ENCODE measurements at places on chromosomes 16 and 17.

DNA sequence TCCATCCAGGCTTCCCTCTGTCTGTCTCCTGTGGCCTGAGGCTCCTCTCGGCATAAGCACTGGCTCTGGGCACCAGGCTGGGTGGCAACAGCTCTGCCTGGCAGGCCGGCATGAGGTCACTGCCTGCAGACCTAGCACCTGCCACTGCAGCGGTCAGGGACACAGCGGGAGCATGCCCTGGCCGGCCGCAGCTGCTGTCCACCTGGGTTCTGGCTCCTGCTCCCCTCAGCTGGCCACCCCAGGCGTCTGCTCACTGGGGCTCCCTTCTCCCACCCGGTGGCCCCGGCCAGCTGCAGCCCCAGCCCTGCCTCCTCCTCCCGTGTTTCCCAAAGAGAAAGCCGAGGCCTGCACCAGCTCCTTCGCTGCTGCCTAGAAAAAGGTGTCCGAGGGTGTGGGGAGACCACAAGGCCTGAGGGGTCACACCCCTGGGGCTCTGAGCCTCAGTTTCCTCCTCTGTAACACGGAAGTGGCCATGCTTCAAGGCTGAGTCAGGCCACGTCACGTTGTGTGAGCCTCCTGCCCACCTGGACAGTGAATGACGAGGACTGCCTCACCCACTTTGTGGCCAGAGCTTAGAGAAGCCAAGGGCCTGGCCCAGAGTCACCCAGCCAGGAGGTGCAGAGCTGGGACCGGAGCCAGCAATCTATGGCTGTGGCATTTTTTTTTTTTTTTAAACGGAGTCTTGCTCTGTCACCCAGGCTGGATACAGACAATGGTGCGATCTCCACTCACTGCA lies 6.7 kb downstream of the NTHL1 start:
- DNase-seq, result no peak

DNA sequence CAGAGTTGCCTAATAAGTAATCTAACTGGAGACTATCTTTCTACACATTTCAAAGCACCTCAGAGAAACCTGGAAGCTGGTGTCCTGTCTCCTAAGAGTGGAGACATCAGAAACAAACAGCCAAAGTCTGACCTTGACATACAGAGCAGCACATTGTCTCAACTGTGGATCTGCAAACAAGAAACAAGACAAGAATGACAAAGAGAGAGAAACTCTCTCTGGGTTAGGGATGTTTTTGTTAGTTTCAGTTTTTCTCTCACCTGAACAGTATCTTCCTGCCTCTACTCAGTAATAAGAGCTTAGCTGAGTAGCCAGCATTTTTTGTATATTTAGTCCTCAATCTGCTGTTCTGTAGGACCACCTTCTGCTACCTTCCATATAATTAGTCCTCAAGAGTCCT lies 8.9 kb downstream of the ZNF597 start:
- no peak for DNase-seq

DNA sequence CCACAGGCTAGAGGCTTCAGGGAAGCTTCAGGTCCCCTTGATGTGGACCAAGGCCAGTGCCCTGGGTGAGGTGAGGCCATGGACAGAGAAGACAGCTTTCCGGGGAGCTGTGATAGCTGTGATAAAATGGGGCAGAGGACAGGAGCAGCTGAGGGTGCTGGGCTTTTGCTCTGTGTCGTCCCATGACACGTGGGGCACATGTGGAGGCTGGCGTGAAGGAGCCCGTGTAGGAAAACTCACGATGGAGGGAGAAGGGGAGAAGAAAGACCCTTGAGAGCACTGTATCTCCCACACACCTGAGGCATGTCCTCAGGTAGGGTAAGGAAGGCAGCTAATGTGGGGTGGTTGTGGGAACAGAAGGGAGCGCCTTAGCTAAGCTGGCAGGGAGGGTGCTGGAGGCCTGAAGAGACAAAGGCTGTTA lies 21.3 kb downstream of the B9D1 start:
- DNase-seq, result no peak

DNA sequence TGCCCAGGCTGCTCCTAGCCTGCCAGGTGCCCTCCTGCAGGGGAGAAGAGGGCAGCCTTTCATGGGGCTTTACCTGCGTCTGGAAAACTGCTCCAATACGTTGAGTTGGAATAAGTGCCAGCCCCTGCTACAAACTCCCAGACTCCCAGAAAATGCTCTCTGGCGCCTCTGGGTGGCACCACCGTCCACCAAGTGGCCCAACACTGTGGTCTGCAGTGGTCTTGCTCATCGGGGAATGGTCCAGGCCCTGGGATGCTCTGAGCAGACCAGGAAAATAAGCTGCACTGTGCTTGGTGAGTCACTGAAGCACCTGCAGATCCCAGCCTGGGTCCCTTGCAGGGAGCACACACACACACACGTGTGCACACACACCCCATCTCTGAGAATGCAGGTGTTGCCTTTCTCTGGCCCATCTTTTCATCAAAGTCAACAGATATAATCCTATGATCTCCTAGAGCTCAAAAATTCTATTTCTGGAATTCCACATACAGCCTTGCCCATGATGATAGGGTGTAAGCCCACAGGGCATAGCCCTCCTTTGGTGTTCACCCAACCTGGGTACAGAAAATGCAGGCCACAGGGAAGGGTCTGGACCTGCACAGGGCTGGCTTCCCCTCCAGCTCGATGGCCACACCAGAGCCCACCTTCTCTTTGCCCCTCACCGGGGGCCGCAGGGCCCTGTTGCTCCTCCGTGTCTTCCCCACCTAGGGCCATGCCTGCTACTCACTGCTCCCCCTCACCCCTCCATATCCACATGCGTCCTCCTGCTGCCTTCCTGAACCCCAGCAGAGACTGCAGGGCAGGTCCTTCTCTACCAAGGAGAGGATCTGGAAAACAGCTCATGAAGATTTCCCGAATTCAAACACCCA lies 20.5 kb downstream of the CDIP1 start:
- DNase-seq, result peak; percentile 11

GRCh38 chr17:55437159-55437605 lies 15.5 kb upstream of the MMD start:
- DNase-seq, result peak; percentile 4

- no peak for DNase-seq
These were observed 15.4 kb upstream of the ARHGAP17 start for GRCh38 chr16:25030420-25031131.

GRCh38 chr17:16378636-16379282 lies 2.1 kb upstream of the UBB start:
- DNase-seq, result no peak

GRCh38 chr17:46080118-46081017 lies 81.3 kb downstream of the STH start:
- DNase-seq, result no peak

- peak; percentile 14 for DNase-seq
These were observed 93.3 kb downstream of the MYO1D start for GRCh38 chr17:32783602-32784001.

- DNase-seq, result no peak
These were observed 2.7 kb downstream of the MYO15B start for GRCh38 chr17:75590314-75590761.

DNA sequence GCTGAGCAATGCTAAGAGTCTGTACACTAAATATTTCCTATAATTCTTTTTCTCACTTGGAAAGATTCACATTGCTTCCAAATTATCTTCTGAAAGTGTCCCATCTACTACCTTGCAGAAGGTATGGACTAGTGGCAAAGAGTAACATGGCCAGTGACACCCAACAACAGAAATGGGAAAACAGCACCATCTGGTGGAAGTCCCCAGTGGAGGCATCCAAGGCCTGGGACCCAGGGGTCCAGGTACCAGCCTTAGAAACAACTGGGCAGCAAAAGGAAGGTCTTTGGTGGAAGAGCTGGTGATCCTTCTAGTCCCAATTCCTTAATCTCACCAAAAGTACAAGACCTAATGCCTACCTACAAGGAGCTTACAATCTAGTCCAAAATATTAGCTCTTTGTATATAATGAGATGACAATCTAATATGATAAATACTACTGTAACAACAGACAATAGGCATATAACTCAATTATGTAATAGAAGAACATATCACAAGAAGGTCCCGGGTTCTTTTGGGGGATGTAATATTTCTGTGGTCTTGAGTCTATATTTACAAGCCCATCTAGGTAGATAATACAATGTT lies 55.3 kb downstream of the SKAP1 start:
- no peak for DNase-seq

DNA sequence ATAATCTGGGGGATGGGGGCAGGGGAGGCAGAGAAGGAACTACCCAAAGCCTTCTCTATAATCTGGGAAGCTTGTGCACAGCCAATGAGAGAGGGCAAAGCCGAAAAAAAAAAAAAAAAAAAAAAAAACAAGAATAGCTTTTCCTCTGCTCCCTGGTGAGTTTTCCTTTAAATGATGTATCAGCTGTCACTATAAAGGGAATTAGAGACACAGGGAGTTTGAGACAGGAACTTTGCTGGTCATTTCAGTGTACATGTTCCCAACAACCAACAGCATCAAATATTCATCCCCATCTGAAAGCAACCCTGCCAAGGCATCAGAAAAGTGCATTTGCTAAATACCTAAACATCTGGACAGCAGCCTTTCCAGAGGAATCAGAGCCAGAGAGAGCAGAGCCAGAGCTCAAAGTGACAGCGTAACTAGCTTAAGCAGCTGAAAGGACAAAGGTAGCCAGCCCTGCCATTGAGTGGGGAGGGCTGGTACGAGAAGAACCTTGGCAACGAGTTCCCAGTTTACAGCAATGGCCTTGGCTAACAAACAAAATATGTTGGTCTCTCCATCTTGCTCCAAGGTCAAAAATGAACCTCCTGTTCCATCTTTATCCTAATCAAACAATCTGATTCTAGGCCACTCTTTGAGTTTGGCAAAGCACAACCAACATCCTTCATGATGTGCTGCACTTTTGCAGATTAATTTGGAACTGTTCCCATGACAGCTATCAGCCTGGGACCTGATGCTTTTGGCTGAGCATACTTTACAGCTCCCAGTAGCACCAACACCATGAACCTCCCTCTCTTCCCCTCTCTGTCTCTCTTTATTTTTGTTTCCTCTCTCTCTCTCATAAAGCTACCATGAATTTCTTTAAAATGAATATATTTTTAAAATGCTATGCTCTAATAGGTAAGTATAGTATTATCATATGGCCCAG lies 143.7 kb upstream of the GNAO1 start:
- DNase-seq, result no peak

DNA sequence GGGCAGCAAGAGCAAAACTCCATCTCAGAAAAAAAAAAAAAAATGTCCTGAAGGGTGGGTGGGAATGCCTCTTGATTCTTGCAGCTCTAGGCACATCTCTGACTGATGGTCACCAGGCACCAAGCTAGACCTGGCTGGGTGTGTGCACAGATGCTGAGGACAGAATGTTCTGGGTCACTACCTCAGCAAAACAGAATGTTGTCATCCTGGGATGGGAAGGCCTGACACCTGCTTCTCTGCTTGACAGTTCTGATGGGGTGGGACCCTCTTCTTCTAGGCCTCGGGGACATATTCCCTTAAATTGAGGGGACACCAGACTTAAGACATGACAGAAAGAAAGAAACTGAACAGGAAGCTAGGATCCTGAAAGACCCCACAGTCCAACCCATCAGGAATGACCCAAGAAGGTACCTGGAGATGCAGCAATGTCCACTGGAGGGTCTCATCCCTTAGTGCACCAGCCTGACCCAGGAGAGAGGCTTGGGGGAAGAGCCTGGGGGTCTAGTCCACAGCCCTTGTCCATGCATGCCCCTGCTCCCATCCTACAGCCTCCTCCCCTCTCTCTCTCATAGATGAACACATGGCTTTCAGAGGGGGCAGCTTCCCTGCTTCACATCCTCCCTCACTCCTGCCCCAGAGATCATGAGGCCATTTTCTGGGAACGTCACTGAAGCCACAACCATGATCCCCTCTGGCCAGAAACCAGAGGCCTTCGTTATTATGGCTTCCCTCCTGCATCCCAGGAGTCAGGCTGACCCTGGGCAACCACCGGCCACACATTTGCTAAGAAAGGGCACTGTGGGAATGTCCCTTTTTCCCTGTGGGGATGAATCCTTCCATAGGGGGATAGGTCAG lies 3.8 kb upstream of the STAT5B start:
- no peak for DNase-seq

DNA sequence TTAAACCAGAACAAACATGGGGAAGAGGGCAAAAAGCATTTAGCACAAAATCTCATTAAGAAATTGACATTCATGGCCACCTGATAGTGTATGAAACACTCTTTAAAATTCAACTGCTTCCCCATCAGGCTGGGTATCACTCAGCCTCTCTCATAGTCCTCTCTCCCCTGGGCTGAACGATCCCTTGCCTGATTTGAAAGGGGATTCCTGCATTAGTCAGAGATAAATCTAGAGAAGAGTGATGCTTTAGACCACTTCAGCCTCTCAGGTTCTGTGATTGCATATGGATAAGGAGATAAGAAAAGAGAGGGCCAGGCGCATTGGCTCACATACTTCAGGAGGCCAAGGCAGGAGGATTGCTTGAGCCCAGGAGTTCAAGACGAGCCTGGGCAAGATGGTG lies 280.0 kb downstream of the SOX9 start:
- DNase-seq, result no peak

GRCh38 chr16:62751218-62751617 lies 715.0 kb upstream of the CDH8 start:
- no peak for DNase-seq

- DNase-seq, result peak; percentile 55
These were observed 18.6 kb downstream of the C1QTNF1 start for GRCh38 chr17:79042421-79043190.

- DNase-seq, result no peak
These were observed 3.8 kb downstream of the IL21R start for GRCh38 chr16:27405546-27406451.

DNA sequence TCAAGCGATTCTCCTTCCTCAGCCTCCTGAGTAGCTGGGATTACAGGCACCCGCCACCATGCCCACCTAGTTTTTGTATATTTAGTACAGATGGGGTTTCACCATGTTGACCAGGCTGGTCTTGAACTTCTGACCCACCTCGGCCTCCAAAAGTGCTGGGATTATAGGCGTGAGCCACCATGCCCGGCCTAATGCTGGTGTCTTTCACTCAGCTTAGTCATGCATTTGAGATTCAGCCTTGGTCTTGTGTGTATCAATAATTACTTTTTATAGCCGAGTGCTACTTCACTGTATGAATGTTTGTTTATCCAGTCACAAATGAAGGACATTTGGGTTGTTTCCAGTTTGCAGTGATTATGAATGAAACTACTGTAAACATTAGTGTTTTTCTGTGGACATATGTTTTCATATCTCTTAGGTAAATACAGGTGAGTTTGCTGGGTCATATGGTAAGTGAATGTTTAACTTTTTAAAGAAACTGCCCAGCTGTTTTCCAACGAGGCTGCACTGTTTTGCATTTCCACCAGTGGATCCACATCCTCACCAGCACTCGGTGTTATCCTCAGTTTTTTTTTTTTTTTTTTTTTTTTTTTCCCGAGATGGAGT lies 11.0 kb upstream of the PLCG2 start:
- no peak for DNase-seq

- DNase-seq, result no peak
These were observed 15.5 kb downstream of the RPRML start for GRCh38 chr17:46963571-46963970.

GRCh38 chr17:62119373-62119772 lies 54.3 kb upstream of the MED13 start:
- no peak for DNase-seq

GRCh38 chr16:67954421-67955196 lies 10.7 kb upstream of the LCAT start:
- no peak for DNase-seq

Measured in NCI-H2107 (cell line).